Renal cortex interstitium (tissue), 15 donors: ENCODE measurements at places on chromosomes 11 and 22.

GRCh38 chr22:43142880-43143562 lies at the start of gene MCAT:
TSS of gene MCAT (minus strand) at chr22:43143398. CDS start at chr22:43143348, 50 bp downstream.
- peak; percentile 72 for DNase-seq

DNA sequence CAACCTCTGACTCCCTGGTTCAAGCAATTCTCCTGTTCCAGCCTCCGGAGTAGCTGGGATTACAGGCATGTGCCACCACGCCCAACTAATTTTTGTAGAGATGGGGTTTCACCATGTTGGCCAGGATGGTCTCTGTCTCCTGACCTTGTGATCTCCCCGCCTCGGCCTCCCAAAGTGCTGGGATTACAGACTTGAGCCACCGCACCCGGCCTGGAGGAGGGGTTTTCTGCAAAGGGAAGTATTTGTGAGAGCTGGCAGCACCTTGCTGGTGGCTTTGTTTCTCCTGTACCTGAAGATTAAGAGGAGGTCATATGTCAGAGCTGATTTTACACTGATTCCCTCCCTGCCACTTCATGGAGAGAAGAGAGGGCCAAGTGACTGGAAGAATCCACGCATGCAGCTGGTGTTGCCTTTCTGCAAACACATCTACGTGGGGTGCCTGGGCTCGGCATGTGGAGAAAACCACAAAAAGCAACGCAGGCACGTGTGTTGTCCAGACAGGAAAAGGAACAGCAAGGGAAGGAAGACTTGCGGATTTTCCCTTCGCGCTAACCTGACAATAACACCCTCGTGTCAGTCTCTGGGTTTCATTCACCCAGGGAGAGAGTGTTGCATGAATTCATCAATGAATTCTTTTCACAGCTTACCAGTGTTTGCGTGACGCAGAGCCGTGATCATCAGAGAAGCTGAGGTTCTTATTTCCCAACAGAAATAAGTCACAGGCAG lies 61.9 kb downstream of the TSPAN18 start:
- no peak for DNase-seq

DNA sequence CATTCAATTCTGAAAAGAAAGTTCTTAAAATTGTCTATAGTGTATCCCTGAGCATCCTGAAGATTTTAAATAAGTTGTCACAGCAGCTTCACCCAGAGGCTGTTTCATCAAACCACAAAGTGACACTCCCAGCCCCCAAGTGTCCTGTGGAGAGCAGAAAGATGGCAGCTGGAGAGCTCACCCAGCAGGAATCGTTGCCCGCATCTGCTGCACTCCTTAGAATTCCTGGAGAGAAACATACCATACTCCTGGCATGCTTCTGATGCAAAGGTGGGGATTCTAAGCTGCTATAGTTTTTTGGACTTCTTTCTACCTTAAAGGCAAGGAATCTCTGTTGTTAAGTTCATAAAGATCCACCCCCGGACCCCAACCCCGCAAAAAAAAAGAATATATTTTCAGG lies 13.5 kb upstream of the CYB5R2 start:
- no peak for DNase-seq

DNA sequence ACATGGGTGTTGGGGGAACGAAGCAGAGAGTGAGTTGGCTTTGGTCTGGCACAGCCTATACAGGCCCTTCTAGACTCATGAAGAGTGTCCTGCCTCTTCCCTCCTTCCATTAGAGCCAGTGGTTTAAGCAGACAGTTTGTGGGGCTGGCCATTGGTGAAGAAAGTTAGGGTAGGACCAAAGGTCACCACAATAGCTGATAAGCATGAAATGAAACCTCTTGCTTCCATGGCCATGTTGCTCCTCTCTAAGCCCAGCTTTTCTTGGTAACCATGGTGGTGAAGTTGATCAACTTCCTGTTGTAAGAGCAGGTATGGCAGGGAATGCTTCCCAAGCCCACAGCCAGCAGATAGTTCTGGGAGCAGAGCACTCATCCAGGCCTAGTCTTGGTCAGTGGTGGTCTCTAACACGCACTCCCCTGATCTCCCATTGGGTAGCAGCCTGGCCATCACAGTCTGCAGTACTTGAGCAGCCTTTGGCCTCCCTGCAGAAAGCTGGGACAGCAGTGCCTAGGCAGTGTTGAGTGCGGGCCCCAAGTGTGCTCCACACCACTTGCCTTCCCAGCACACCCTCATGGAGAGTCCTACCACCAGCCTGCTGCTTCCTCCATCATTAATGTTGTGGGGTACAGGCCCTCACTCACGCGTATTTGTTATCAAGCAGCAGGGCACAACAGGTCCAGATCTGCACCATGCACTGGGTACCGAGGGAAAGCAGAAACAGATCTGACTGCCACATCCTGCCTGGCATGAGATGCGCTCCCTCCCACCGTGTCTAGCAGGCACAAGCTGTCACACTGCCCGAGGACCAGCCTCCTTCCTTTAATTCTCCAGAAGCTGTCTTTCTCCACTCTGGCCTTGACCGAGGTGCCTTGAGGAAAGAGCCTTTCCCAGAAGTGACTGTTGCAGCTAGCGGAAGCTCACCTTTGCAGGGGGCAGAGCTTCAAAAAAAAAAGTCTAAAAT lies 65.8 kb upstream of the SUSD2 start:
- no peak for DNase-seq

DNA sequence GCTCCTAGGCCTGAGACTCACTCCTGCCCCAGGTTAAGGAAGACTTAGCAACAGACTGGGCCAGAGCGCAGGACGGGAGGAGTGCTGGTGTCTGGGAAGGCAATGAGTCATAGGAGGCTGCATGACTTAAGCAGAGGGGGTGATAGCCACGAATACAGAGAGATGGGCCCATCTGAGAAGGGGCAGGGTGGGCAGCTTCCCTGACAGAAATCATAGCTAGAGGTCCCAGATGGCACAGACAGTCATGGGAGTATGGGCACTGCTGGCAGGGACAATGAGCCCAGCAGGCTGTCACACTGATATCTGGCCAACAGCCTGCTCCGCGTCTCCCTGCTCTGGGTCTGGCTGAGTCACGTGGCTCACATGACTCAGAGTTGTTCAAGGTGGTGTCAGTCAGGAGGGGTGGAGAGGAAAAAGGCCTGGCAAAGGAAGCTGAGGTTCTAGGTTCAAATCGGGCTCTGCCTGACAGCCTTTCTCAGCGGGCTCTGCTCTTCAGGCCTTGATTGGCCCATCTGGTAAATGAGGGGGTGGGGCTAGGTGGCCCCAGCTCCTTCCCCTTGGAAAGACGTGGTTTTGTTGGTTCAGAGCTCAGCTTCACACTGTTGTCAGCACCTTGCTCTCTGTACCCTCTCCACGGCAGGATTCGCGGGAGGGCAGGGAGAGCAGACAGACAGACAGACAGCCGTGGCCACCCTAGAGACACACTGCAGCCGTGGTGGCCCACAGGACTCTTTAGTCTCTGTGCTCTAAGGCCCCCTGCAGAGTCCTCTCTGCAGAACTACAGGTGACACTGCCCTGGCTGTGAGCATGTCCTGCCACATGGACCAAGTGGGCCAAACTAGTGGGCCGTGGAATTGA lies 47.8 kb downstream of the DBX1 start:
- DNase-seq: no peak

DNA sequence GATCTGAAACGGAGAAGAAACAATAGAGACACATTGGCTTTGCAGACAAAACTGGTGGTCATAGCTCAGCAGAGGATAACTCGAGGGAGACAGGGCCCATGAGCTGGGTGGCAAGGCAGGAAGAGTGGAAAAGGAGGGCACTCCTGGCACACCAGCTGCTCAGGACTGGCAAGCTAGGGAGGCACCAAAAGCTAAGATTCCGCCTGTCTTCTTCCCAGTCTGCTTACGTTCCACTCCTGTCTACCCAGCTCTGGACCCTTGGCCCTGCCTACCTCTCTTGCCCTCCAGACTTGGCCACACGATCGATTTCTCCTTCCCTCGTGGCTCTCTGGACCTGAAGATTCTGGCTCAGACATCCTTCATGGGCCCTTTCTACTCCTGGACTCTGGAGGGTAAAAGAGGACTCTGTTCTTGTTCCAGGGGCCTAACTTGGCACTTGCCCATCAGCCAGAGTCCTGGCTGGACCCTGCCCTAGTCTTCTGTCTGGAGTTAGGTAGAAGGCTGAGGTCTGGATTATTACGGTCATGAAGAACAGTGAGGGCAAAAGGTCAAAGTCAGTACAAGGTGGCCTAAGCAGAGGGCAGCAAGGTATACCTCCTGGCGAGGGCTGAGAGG lies 115.2 kb upstream of the PITPNB start:
- no peak for DNase-seq

DNA sequence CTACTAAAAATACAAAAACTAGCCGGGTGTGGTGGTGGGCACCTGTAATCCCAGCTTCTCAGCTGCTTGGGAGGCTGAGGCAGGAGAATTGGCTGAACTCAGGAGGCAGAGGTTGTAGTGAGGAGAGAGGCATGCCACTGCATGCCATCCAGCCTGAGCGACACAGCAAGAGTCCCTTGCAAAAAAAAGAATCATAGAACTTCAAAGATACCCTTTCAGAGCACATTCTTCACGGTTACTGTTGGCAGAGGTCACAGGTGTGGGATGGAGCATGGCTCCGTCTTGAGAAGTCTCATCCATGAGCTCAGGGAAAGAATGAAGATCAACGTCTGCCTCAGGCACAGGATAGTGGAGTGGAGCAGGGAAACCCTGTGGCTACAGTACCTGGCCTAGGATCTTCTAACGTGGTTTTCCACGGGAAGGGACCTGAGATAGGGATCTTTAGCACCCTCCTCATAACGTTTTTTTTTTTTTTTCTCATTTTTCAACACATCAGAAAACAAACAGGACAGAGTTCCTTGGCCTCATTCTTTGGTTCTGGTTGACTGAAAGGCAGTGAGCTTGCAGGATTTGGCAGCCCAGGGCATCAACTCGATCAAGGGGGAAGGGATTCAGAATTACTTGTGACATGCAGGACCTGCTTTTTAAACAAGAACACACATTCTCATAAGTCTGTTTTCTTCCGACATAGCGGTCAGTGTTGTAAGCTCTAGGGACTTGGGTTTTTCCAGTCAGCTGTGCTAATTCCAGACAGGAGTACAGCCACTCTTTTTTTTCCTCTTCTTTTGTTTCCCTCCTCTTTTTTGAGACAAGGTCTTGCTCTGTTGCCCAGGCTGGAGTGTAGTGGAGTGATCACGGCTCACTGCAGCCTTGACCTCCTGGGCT lies 22.8 kb downstream of the F2 start:
- DNase-seq: no peak

GRCh38 chr11:93512949-93513667 lies 30.1 kb downstream of the SMCO4 start:
- no peak for DNase-seq

- DNase-seq: no peak
These were observed 27.8 kb downstream of the YWHAH start for GRCh38 chr22:31972180-31972579.
